ENCODE measurements at places on chromosomes 1 and 21.

GRCh38 chr1:205294175-205294917 is 27.2 kb downstream of the NUAK2 start:
- DNase-seq = no peak

- DNase-seq = no peak
Measured at GRCh38 chr1:53210954-53211353, 9.5 kb downstream of the CZIB start.

DNA sequence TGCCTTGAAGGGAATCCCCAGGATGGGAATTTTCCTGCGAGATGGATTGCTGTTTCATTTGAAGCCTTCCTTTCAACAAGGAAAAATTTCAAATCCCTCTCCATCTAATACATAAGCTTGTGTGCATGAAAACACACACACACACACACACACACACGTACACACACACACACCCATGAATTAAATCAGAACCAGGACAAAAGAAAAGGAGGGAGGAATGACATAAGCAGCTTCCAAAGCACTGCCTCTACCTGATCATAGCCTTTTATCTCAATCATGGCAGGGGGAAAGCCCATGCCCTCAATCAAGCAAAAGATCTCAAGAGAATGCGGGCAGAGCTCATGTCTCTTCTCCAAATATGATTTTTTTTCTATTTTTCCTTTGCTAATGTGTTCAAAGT is 139.7 kb downstream of the SLC44A5 start:
- no peak for DNase-seq

DNA sequence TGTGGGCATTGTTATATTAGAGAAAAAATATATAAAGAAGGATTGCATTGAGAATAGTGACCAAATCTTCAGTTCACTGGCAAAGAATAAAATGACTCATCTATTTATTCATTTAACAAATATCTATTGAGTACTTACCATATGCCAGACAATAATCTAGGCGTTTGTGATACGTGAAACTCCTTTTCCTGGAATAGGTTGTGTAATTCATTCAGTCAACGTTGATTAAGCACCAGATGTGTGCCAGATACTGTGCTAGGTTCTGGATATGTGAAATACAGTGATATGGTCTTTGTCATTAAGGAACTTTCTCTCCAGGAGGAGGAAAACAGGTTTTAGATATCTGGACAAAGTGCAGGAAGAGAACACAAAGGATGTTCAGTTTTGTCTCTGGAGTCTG is 344.5 kb downstream of the RWDD3 start:
- DNase-seq = no peak

- DNase-seq = no peak
Measured at GRCh38 chr1:22884806-22885530, 87.7 kb downstream of the LACTBL1 start.
